ENCODE measurements at places on chromosomes 2 and 18.

- no peak for DNase-seq
Measured at GRCh38 chr2:187338679-187339121, 109.4 kb downstream of the CALCRL start.

DNA sequence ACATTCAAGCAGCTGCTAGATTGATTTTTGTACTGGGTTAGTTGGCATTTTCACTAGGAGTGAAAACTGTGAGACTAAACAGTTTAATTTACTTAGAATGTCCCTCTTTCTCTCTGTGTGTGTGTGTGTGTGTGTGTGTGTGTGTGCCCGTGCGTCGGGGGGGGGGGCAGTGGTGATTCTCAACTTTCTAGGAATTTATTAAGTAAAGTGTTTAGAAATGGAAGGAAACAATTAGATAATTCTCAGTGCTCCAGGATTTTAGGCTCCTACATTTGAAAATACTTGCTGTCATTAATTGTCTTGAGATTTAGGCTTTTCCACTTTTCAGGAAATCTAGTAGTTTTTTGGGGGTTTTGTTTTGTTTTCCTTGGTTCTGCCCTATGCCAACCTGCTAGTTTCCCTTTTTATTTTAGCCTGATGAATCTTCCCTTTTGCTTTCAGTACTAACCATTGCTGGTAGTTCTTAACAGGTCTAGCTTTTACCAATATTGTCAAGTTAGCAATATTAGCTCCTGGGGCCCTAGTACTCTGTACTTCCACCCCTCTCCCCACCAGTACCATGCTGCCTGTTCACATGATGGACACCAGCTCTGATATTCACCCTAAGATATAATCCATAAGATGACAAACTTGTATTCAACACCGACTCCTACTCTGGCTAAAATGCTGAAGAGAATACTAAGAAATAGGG lies 4.9 kb downstream of the EPAS1 start:
- peak; percentile 23 for DNase-seq

- no peak for DNase-seq
Measured at GRCh38 chr2:190947141-190947540, 66.5 kb downstream of the GLS start.

DNA sequence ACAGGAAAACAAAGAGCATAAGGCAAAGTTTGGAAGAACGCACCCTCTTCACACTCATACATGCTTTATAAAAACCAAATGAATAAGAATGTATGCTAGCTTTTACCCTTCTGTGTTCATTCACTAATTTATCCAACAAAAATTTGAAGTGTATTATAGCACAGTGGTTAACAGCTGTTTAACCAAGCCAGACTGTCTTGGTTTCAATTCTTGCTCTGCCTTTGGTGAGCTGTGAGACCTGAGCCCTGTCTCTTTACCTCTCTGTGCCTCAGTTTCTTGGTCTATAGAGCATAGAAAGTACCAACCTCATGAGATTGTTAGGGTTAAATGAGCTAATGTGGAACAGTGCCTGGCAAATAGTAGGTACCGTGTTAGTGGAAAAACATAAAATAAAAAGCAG lies 104.5 kb upstream of the TTC39C start:
- no peak for DNase-seq

- DNase-seq, result peak; percentile 59
Measured at GRCh38 chr2:8248623-8248957, 433.3 kb upstream of the ID2 start.

DNA sequence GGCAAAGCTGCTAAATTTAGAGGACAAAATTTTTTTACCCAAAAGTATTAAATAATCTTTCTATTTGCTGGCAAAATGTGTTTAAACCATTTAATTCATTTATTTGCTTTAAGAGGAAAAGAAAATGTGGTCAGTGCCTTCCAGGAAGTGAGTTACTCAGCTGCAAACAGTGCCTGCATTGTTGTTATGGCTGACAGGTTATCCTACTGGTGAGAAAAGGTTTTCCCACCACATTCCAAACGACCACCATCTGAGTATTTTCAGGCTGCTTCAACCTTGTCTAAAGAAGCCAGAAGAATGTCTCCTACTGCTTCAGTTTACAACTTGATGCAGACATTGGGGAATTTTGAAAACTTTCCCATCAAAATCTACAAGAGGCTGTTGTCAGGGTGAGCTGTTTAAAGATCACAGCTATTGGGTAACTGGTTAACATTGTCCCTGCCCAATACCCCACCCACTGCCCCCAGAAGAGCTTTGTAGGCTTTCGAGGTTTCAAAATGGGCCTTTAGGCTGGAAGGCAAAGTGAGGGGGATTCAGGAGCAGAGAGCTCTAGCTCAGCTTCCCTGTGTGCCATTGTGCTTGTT lies 461.3 kb upstream of the FANCL start:
- peak; percentile 12 for DNase-seq

DNA sequence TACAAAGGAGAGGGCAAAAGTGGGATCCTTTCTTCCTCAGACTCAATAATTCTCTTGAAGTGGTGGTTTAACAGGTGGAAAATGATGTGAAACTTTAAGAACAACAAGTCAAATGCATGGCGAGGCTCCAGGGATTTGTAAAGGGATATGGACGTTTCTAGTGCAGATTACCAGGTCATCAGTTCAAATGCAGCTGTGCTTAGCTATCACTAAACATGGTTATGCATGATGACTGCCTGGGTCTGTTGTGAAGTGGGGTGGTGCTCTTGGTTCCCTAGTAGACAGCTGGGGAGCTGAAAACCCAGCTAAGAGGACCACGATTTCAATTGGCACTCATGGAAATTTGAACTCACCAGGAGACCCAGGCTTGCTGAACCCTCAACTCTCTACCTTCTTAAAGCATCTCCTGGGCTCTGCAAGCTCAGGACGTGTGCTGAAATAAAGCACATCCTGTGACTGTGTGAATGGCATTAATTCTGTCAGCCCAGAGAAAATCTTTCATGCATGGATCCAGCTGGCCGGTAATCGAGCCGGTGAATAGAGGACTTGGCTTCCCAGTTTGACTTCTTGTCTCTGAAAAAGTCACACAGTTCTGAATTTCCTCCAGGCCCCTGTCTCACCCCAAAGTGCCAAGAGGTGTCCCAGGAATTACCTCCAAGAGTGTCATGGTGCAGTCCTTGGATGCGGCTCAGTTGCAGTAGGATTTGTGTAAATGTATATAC lies 146.1 kb downstream of the MTX2 start:
- no peak for DNase-seq

DNA sequence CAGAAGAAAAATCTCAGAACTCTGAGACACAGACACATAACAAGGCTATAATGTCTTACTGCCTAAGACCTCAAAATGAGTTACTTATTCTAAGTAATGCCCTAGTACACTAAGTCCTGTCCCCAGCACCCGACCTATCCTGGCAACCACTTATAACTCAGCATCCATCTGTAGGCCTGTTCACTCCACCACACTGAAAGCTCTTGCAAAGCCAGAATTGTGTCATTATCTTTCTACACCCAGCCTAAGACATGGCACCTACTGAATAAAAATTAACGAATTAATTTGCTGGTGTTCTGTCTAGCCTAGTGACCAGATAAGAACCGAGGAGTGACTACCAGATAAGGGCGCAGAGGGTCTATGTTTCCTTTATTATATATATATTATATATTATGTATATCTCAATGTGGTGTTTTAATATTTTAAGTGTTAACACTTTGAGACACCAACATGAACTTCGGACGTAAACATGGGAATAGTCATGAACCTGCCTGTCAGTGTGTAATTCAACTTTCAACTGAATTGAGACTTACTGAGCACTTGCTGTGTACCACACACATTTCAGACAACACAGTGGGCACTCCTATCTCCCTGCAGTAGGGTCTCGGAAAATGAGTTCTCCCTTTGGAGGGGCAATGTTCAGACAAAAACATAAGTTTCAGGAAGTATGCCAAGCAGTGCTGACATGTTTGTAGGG lies 27.7 kb downstream of the TMEM131 start:
- no peak for DNase-seq

DNA sequence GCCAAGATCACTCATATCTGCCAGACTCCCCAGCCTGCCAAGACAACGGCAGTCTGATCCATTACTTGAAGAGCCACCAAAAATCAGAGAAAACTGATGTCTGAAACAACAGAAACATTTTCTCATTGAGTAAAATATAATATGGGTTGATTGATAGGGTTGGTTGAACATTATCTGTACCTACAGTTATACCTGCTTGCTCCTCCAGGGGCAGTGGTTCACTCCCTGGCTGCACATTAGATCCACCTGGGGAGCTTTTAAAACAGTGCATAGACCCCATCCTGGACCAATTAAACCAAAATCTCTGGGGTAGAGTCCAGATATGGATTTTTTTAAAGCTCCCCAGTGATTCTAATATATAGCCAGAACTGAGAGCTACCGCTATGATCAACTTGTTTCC lies 43.6 kb upstream of the SLC14A2 start:
- no peak for DNase-seq

- DNase-seq, result no peak
Measured at GRCh38 chr2:126306539-126306938, 349.4 kb upstream of the GYPC start.

GRCh38 chr2:181972431-181973170 lies 13.1 kb upstream of the PPP1R1C start:
- no peak for DNase-seq

GRCh38 chr18:39506581-39507330 lies 1941.2 kb upstream of the CELF4 start:
- DNase-seq, result no peak

- no peak for DNase-seq
Measured at GRCh38 chr18:57951999-57952774, 91.8 kb upstream of the NEDD4L start.

DNA sequence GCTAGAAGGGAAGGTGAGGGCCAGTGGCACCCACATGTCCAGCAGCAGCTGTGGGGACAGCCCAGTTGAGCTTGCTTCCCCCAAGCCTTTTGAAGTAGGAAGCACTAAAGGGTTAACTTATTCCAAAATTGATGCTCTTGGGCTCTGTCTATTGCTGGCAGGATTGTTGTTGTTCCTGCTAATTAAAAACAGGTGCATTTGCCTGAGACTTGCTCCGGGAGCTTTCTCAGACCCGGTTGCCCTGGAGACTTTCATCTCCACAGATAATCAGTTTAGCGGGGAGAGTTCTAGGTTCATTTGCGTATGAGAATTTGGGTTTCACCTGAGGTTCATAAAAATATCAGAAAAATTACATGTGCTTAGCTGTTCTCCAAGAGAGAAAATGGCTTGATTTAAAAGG lies 277.3 kb downstream of the LRATD1 start:
- DNase-seq, result no peak

- DNase-seq, result peak; percentile 43
Measured at GRCh38 chr2:231800493-231801091, 14.3 kb downstream of the COPS7B start.

DNA sequence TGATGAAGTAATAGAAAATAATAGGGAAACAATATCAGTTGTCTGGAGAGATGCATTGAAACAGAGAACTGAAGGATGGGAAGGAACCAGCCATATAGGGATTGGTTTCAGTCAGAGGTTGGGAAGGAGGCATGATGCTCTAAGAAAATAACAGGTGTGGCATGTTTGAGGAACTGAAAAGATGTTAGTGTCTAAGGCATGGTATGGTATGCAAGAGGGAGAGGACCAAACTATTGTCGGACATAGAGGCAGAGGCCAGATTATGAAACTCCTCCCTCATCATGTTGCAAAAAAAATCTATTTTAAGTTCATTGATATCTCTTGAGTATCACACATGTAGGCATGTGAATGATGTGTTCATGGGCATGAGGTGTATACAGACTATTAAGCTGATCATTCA lies 48.9 kb upstream of the EMILIN2 start:
- DNase-seq, result no peak

- DNase-seq, result no peak
Measured at GRCh38 chr18:74113711-74114110, 33.9 kb downstream of the FBXO15 start.

DNA sequence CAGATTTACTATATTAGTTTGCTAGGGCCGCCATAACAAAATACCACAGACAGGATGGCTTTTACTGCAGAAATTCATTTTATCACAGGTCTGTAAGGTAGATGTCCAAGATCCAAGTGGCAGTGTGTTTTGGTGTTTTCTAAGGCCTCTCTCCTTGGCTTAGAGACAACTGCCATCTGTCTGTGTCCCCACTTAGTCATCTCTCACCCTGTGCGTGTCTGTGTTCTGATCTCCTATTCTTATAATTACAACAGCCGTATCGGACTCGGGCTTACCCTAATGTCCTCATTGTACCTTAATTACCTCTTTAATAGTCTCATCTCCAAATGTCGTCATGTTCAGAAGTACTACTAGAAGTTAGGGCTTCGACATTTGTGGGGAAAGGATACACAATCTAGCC lies 362.3 kb upstream of the CDH19 start:
- no peak for DNase-seq

DNA sequence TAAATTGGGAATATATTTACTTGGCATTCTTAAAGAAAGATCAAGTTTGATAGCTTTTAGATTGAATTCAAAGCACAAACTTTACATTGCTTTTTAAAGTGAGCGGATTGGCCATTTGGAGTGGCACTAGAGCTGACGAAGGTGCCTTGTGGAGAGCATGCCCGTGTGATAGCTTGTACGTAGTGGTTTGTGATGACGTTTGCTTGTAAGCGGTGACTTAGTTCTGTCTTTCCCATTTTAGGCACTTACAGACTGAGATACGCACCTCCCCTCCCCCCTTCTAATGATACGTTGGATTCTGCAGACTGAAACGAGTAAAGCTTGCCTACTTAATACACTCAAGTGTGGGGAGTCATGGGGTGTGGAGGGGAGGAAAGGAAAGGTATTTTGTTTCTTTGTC lies 53.4 kb downstream of the ZCCHC2 start:
- no peak for DNase-seq

DNA sequence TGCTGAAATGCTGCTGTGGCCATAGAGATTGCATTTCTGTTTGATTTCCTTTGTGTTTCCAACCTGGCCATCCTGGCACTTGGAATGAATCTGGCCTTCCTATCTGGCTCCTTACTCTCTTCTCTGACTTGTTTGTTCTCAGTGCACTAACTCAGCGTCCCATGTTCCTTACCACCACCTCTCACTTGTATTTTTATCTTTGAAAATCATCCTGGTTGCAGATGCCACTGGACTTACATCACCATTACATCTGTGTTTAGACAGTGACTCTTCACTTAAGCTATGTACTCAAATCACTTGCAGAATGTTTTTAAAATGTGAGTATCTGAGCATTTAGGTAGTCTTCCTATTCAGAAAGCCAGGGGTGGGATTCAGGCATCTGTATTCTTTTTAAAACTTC lies 239.5 kb downstream of the WDR7 start:
- no peak for DNase-seq

DNA sequence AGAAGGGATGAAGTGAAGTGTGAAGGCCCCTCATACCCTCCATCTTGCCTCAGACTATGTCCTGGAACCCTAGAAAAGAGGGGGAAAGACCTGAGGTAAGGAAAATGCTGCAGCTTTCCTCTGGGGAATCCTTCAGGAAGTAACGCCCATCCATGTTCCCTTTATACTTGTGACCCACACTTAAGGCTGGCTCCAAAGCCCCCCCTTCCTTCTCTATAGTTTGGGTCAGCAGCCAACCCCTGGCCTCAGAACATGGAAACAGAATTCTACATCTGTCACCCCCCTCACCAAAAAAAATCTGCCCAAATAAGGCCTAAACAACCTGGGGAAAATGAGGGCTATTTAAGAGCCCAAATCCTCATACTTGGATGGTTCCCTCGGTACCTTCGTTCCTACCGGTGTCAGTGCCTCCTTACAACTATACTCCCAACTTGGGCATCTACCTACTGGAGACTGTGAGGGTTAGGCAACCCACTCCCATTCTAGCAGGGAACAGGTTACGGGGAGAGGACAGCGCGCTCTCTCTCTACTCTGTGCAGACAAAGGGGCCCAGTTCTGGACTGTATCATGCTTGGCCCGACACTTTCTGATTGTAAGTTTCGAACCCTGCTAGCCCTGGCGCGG lies 689 bp downstream of the OST4 start:
- no peak for DNase-seq

Measured in suppressor macrophage treated with lipopolysaccharide for 4 hours (primary cell).